ENCODE measurements at places on chromosomes 6 and 20.

DNA sequence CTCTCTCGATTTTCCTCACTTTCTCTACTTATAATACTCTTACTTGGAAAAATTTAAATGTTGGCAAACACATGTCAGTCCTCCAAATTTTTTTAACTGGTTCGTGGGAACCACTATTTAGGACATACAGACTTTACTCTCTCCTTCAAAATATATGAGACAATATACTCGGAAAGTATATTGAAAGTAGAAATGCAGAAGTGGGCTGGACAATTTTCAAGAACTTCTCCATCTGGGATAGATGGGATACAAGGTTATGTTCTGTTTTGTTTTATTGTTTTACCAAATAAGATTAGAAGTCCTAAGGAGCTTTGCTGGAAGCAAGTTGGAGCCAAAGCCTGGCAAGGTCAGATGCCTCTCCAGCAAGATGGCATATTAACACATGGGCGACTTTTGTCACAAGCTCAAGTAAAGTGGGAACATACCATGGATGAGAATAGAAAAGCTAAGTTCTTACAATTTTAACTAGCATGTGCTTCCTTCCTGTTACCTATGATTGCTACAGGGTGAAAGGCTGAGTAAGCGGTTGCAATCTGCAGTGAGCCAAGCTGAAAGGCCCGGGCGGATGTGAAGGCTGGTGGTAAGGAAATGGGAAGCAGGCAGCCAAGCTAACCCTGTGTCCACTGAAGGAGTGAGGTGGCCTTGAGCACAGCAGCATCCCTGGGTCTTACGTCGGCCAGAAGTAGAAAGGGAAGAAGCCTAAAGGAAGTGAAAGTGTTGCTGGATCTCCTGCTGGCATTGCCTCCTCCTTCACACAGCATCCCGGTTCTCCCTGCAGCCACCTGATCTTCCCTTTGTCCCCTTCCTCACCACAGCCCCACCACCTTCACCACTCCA, 7.1 kb downstream of the MAP3K5 start:
- no peak for DNase-seq

DNA sequence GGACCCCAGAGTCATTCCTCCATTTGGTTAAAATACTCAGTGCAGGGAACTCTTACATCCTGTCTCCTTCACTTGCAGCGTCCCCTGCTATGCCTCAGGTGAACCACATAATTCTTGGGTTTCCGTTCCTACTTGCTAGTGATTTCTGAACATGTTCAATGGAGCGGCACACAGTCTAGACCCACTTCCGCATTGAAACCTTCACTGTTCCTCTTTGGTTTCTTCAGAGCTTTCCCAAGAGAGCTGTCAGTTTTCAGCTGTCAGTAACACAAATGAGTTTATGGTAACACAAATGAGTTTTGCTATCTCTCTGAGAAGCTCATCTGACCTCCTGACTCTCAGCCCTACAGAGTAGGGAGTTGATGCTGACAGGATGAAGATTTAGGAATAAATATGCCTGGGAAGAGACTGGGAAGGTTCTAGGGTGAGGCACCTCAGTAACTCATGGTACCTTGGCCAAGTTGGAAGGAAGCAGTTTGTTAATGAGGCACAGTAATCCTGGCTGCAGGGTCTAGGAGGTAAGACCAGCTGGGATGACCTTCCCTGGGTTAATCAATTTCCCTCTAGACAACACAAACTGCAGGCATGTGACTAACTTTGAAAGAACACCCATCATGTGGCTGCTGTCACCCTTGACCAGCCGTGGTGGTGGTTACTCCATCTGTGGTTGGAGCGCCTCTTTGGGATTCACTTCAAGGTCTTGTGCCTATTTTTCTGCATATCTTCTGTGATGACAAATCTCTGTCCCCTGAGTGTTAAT, 5.4 kb downstream of the SYS1 start:
- no peak for DNase-seq

- DNase-seq, result no peak
Measured at GRCh38 chr20:3134151-3134550, 25.5 kb downstream of the FASTKD5 start.

DNA sequence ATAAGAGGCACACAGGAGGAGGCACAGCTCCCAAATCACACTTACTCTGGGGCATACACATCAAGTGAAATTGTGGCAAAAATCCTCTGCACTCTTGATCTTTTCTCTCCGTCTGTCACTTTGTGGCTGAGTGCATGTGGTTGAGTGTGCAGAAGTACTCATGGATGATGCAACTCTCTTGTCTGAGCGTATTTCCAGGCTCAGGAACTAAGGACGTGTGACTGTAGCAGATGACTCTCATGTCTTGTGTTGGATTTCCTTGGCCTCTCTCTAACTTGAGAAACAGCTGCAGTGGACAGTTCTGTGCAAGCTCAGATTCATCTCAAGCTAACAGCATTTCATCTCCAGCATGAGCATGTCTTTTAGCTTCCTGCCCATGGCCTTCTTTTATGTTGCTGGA, 245.4 kb upstream of the FLRT3 start:
- DNase-seq, result no peak

DNA sequence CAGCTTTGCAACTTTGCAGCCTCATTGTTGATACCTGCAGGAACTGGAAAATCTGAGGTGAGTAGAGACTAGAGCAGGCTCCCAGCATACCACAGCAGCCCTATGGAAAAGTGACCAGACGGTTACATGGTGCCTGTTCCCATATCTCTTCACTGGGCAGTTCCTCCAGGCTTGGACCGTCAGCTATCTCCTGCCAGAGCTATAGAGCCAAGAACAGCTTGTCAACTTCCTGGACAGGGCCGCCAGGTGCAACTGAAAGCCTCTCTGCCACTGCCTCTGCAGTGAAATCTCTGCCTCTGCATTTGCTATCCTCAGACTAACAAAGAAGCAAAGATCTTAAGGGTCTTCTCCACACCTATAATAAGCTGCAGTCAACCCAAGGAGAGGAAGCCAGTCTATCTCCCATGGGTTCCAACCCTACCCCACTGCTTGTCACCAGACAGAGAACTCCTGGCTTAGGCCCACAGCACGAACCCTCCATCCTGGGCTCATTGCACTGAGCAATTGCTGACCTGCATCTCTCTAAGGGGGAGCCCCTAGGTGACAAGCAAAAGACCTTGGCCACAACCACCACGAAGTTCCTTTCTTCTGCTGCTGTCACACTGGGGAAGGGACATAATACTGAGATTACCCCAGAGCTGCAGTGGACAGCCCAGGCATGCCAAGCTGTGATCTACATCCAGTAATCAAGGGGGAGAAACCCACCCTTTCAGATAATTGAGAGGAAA, 60.1 kb upstream of the KHDRBS2 start:
- DNase-seq, result no peak

GRCh38 chr6:121485359-121485811, 49.9 kb downstream of the GJA1 start:
- DNase-seq, result no peak

DNA sequence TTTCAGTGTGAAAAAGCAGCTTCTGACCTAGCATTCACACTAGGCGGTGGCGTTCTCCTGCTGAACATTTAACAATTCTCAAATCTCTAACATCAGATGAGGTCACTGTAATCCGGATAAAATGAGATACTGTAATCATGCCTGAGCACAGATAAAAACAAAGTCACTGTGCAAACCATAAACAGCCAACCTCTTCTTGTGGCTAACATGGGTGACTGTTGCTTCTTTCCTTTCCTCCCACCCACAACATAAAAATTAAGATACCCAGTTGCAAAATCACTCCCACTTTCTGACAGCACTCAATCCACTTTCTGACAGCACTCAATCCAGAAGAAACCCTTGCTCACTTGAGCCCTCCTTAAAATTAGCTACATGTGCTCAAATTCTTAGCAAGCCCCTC, 11.5 kb upstream of the ALDH8A1 start:
- DNase-seq, result no peak

GRCh38 chr6:111184827-111185532, 97.7 kb downstream of the SLC16A10 start:
- DNase-seq, result no peak

DNA sequence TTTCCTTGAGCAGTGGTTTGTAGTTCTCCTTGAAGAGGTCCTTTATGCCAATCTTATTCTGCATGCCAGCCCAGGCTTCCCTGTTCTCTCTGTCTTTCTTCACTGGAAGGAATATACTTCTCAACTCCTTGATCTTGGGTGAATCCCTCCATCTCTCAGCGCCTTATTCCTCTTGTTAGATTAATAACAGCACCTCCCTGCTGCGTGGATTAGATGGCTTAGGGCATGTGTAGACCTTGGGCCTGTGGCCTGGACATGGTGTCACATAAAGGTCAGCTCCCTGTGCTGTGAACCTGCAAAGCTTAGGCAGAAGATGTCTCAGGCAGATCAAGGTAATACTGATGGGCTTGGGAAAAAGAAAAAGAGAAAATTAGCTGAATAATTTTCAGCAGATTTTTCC, 18.3 kb downstream of the ZNF831 start:
- DNase-seq, result no peak

DNA sequence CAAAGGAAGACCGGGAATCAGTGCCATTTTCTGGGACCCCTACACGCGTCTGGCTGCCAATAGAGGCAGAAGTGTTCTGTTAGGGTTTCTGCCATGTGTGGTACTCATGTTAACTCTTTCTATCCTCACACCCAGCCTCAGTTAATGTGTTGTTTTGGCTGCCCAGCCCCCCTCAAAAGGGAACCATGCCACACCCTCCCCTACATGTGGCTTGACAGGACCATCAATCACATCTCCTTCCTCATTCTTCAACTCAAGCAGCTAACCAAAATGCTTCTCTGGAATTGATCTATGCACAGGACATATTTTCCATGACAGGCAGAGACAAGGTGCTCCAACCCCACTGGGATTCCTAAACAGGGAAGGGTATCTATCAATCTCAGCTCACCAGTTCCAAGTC, 22.0 kb downstream of the AHCY start:
- no peak for DNase-seq

GRCh38 chr6:140079328-140079727, 704.9 kb upstream of the CITED2 start:
- DNase-seq, result no peak

DNA sequence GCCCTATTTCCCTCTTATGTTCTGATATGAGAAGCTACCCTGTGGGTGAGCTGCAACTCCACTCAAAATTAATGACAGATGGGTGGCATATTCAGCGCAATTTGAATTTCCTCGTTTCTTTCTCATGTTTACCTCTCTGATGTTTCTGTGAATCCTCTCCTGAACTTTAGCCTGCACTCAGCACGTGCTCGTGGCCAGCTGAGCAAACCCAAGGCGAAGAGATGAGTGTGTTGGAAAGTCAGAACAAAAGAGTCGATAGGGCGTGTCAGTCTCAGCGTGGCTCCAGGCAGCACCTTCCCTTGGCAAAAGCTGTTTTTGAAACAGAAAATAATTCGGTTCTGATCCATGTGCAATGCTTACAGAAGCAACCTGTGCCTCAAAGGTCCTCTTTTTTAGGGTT, 226.1 kb upstream of the GMDS start:
- DNase-seq, result no peak

DNA sequence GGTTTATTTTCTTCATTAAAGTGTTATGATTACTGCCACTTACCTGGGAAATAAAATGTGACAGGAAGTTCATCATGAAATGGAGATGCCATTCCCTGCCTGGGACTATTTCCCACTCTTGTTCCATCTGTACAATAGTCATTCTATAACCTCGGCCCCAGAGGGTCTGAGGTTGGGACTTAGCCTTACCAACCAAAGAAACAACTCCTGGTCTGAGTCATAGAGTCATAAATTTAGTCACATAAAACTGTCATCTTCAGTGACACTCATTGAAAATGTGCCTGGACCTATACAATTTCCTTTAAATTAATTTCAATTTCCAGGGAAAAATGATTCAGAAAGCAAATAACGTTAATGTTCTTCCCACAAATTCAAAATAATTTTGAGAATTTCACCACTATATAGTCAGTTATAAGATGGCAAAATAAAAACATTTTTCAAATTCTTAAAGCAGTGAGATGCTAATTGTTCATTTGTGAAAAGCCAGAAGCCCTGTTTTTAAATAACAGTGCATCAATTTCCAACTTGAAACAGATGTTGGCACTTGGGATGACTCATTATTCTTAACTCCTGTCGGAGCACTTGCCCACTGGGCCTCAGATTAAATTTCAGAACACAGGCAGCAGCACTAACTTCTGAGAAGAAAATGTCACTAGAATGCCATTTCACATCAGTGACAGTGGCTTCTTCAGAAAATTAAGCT, 201.2 kb upstream of the SMLR1 start:
- no peak for DNase-seq

DNA sequence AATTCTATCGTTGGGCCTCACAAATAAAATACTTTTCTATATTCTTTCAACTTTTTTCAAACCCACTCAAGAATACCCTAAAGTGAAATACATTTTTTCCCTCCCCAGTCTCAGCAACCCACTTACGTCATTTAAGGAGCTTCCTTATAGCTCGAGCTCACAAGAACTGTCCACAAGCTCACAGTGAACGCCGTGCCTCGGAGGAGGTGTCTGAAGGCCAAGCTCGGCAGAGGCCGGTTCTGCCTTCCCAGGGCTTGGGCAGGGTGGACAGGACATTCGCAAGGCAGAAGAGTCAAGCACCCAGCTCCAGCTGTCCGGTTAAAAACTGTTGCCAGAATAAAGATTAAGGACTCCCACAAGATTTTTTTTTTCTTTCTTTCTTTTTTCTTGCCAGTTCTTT, 802.3 kb downstream of the QKI start:
- DNase-seq, result no peak

- no peak for DNase-seq
Measured at GRCh38 chr6:135397172-135397952, 100.2 kb downstream of the AHI1 start.

- DNase-seq, result no peak
Measured at GRCh38 chr6:101803136-101803535, 409.6 kb downstream of the GRIK2 start.

DNA sequence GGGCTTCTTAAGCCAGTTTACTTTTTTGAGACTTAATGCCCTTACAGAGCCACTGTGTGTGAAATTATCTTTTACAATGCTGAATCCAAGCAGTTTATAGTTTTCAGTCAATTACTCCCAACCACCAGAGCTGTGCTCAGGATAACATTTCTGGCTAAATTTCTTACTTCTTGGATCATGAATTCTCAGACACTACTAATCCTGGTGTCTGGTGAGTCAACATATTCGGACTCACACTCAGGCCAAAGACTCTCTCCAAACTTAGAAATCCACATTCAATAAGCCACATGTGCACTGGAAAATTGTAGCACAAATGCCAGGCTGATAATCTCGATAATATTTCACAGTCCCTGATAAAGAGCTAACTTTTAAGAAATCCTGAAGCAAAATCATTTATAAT, 49.0 kb downstream of the PTPRT start:
- no peak for DNase-seq

DNA sequence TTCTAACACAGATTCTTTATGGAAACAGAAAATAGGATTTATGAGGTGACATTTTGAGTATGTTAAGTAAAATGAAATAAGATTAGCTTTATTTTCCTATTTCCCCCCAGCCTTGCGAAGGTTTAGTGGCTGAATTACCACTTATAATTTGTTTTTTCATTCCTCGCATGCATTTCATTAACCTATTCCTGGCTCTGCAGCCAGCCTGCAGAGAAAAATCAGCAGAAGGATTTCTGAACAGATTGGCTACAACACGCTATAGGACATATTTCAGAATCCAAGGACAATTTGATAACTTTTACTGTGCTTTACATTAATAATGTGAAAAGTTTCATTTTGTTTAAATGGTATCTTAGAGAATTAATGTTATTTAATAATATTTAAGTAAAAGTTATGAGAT, 162.4 kb upstream of the MMS22L start:
- no peak for DNase-seq

- peak; percentile 85 for DNase-seq
Measured at GRCh38 chr6:165660857-165661663, 2.0 kb downstream of the PDE10A start.

- DNase-seq, result peak; percentile 90
Measured at GRCh38 chr6:32196682-32197616, 4.5 kb upstream of the GPSM3 start.

All from right kidney (tissue), 9 donors.